ENCODE measurements at places on chromosomes 1 and 21.

- no peak for DNase-seq
Measured at GRCh38 chr1:25095635-25096200, 136.6 kb downstream of the SYF2 start.

DNA sequence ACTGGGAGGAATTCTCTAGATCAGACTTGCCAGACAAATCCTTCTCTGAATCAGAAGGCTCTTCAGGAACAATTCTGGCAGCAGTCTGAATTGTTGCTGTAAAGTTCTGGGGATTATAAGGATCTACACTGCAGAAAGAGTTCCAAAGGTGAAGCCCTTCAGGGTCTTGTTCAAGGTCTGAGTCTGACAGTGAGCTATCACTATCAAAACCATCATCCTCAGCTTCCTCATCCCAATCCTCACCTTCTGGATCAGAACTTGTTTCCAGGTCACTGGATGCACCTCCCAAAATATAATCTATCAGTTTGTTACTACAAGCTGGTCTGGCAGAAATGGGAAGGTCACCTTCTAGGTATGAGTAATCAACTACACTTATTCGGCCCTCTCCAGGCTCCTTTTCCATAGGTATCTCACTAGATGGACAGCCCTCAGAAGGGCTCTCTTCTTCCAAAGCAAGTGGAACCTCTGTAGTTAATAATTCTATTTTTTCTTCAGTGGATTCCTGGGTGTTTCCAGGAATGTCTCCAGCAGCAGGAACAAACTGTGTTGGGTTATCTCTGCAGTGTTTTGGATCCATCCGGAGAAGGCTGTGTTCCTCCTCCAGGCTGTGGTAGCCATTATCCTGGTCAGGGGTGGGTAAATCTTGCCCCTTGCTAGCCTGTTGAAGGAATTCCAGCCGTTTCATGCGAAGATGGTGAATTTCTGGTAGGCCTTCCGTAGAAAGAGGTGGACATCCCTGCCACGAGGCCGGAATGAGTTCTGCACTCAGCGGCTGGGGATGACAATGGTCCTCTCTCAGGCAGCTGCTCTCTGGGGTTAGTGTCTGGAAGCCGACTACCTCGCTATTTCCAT is 1.6 kb downstream of the PPP1R15B start:
- no peak for DNase-seq

GRCh38 chr1:1462318-1462966 is 9.1 kb upstream of the ATAD3B start:
- DNase-seq: no peak

GRCh38 chr1:117267232-117267774 is 56.6 kb upstream of the VTCN1 start:
- no peak for DNase-seq

GRCh38 chr1:198699167-198700015 is 60.6 kb downstream of the PTPRC start:
- DNase-seq: no peak

DNA sequence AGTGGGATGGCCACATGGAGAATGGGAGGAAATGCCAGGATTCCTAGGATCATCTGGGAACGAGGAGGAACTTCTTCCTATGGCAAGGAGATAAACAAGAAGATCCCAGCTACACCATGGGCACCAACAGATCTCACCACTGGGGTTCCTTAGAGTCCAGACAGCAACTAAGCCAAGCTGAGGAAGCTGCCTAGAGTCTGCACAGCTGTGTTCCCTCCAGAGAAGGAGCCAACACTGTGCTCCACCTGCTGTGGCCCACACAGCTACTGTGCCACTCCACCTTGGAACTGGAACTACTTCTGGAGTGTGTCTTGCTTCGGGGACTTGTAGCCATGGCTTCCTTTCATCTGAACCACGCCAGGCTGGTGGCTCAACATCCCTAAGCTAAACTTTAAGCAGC is 6.0 kb downstream of the IFNAR1 start:
- DNase-seq: no peak

DNA sequence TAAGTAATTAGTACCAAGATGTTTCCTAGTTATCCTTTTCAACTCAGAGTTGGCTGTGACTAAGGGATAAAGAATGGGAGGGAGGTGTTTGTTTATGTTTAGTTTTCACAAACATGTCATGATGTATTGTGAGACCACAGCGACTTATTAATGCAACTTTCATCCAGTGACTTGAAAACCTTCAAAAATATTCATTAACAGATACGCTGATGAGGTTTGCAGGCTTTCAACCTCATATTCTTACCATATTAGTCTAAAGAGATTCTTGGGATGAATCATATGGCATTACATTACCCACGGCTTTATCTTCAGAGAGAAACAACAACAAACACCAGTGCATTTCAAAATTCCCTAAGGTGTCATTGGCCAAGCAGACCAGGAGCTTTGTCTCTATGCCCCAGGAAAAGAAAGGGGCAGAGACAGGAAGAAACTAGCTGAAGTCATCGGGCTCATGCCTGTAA is 36.4 kb downstream of the PALMD start:
- no peak for DNase-seq

- DNase-seq: no peak
Measured at GRCh38 chr1:1600861-1601563, 1.1 kb upstream of the FNDC10 start.

- DNase-seq: no peak
Measured at GRCh38 chr1:28716336-28716735, 20.4 kb upstream of the YTHDF2 start.

DNA sequence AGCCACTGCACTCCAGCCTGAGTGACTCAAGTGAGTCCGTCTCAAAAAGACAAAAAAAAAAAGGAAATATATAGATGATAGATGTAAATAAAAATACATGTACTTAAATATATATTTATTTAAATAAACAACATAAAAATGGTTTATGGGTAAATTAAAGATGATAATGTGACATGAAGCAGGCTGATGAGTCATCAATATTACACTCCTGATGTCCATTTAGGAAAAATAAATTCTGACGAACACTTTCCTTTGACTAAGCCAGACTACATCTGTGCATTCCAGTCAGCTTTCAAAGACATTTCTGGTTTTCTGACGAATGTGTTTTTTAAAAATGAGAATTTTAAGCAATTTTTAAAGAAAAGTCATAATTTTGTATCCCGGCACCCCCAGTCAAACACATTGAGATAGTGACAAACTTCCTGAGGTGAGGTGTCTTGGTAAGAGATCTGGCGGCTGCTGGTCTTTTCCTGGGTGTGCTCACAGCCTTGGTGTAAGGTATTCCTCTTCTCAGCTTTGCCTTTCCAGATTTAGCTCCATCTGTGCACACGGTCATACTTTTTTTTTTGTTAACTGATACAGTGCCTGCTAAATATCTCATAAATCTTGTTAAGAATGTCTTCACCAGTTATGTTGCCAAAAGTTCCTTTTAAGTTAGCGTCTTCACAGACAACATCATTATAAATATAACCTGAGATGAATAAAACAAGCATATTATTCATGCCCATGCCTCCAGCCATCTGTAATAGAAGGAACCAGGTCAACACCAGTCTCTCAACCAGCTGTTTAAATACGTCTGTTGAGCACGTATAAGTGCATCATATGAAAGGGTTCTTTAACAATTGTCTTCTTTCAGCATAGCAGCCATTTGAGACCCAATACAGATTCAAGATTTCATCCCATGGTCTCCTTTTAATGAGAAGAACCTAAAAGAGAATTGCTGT is 214.5 kb upstream of the PLD5 start:
- DNase-seq: no peak

DNA sequence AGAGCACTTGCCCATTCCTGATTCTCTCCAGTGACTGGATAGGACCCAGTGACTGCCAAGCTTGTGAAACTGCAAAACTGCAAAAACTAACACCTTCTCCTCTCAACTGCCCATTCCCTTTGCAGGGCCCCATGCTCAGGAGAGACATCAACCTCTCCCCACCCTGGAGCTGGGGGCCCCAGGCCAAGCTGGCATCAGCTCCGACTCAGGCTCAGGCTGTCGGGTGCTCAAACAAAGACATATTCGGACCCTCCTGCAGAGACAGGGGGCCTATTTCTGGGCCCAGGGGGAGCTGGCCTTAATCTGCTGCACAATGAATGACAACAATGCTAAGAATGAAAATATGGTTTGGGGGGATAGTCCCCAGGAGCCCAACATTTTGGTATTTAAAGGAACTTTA is 11.8 kb downstream of the LMX1A start:
- no peak for DNase-seq

- no peak for DNase-seq
Measured at GRCh38 chr1:69413129-69413528, 154.6 kb upstream of the LRRC7 start.

GRCh38 chr1:236023926-236024565 is 40.8 kb downstream of the NID1 start:
- DNase-seq: no peak

GRCh38 chr1:58829866-58830265 is 46.0 kb upstream of the JUN start:
- no peak for DNase-seq

GRCh38 chr1:7862211-7863060 is 9.6 kb upstream of the UTS2 start:
- DNase-seq: no peak

- no peak for DNase-seq
Measured at GRCh38 chr1:118826669-118827068, 161.5 kb downstream of the TBX15 start.

GRCh38 chr1:173365341-173365740 is 111.8 kb upstream of the PRDX6 start:
- no peak for DNase-seq

DNA sequence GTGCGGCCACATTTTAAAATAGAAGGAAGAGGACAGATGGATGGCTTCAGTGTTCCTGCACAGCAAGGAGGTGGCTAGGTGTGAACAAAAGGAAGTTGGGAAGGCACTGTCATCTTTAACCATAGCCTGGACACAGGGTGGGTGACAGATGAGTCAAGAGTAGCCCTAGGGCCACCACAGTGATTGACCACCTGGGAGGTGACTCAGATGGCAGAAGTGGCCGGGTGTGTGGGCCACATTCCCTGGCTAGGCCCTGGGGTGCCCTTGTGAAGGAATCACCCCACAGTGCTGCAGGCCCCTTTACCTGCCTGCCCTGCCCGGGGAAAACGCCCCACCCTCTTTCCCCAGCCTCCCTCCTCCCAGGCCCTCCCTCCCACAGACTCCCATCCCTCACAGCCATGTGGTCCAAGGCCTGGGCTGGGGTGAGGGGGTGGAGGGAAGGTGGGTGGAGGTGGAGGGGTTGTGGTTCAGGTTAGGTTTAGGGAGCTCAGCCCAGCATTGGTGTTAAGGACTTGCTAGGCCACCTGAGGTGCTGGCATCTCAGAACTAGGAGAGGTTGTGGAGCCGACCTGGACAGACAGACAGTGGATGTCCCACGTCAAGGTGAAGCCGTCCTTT is 59.1 kb downstream of the SPSB1 start:
- DNase-seq: no peak

GRCh38 chr21:46157396-46157986 is 2.1 kb upstream of the FTCD start:
- DNase-seq: no peak

DNA sequence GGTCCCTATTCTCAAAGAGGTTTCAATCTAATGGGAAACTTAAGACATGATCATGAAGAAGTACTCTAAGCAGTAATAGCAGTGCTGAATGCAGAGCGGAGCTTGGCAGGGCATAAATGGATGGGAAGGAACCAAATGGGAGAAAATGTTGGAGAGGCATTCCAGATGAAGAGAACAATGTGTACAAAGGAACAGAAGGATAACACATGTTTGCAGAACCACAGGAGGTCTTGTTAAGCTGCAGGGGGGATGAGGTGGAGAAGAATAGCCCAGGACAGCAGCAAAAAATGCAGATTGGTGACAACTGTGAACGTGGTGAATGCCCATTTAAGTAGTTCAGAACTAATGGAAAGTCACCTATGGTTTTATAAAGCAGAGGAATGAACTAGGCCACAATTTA is 99.1 kb downstream of the ASTN1 start:
- no peak for DNase-seq

GRCh38 chr1:30966690-30967369 is 58.3 kb upstream of the SDC3 start:
- no peak for DNase-seq

- no peak for DNase-seq
Measured at GRCh38 chr1:218867941-218868626, 305.6 kb upstream of the LYPLAL1 start.

DNA sequence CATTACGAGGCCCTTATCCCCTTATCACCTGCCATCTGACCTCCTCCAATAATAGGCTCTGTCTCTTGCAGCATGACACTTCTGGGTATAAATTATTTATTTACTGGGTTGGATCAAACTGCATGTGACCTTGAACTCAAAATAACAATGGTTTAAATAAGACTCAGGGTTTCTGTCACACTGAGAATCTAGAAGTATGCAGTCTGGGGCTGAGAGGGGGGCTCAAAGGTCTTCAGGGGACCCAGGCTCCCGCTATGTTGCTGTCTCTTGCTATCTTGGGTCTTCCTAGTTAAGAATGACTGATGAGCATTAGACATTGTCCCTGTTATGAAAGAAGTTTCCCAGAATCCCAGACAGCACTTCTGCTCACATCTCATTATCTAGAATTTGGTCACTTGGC is 133.5 kb downstream of the URB2 start:
- DNase-seq: no peak

Measured in cortex of kidney (tissue), 1 donor.